ENCODE measurements at places on chromosomes 4 and X.

GRCh38 chr4:101326576-101326975, 20.8 kb downstream of the PPP3CA start:
- DNase-seq, result no peak

- DNase-seq, result no peak
These were observed 28.3 kb upstream of the PGRMC2 start for GRCh38 chr4:128315756-128316520.

DNA sequence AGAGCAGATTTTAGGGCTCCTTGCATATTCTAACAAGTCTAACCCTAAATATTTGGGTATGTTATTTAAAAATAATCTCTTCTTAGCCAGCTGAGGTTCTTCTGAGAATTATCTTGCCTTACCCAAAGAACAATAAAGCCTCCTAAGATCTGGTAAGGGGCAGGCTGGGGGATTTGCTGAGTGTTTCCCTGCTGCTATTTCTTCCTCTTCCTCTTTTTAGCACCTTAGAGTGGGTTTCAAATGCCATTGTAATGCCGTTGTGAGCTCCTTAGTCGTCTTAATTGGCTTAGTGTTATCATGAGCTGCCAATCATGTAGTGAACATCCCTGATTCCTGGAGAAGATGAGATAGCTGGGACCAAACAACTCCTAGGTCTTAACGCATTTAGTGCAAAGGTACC, 15.4 kb downstream of the STOX2 start:
- no peak for DNase-seq

DNA sequence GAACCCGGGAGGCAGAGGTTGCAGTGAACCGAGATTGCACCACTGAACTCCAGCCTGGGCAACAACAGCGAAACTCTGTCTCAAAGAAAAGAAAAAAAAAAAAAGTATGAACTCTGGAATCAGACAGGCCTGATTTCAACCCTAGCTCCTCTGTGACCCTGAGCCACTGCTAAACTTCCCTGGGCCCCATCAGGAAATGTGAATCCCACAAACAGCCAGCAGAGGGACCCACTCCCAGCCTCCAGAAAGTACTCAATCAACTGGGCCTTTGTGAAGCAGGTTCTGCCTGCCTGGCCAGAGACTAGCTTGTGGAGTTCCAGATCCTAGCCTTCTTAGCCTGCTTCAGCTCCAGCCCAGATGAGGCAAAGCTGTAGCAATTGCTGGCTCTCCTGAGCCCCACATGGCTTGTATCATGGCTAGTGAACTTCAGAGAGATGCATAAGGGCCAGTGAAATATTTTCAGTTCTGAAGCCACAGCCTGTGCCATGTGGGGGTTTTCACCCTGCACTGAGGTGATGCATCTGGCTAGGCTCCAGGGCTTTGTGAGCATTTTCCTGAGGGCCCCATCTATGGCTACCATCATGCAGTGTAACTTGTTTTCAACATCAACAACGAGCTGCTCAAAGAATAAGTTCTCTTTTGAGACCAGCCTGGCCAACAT, 7.2 kb upstream of the IDS start:
- DNase-seq, result no peak

DNA sequence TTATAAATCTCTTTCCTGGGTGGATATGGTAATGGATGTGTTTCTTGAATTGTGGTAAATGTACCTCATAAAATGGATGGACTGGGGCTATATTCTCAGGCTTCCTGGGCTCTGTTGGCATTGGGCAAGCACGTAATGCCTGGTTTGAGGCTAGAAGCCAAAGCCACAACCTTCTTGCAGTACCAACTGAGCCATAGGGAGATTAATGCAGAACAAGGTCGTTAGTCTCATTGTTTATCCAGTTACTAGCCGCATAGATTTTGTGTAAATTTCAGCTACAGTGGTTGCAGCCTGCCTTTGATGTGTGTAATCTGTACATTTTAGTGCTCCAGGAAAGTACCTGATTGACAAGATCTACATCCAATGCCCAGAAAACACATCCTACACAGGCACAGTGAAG, 7.2 kb upstream of the LEF1 start:
- no peak for DNase-seq

DNA sequence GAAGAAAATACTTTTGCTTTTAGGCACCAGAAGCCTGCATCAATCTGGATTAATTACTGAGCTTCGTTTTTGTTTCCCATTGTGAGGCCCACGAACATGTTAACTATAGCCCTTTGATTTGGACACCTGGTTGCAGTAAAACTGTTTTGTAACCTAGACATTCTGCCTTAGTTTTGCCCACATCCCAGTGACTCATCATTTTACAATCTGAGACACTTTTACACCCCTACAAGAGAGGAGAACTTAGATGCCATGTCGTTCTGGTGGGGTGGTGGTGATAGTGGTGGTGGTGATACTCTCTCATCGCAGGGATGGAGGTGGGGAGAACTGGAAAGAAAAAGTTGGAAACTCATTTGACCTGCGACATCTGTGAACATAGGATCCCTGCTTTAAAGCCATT, 1257.2 kb downstream of the ADGRL3 start:
- no peak for DNase-seq

GRCh38 chrX:133741303-133741702, 244.1 kb downstream of the GPC3 start:
- DNase-seq, result no peak

GRCh38 chrX:9298221-9298620, 166.6 kb upstream of the TBL1X start:
- DNase-seq, result no peak

GRCh38 chrX:133215017-133215416, 3.1 kb downstream of the TFDP3 start:
- DNase-seq, result no peak

- no peak for DNase-seq
These were observed 240.0 kb downstream of the GPC3 start for GRCh38 chrX:133745349-133745748.
